Naive thymus-derived CD4-positive, alpha-beta T cell (primary cell): ENCODE measurements at places on chromosomes 2 and 18.

- no peak overlapping the region for H3K4me3 ChIP-seq
- no peaks in the 10 kb centered on the region for H3K4me1 ChIP-seq
- H3K27me3 ChIP-seq = no peaks in the 10 kb centered on the region
- no peak overlapping the region for H3K27ac ChIP-seq
- no peaks in the 10 kb centered on the region for H3K36me3 ChIP-seq
These were observed 232.7 kb upstream of the UBE2E3 start for GRCh38 chr2:180747728-180748127.

GRCh38 chr18:3924455-3924854 lies 474.5 kb downstream of the TGIF1 start:
- no peak overlapping the region for H3K4me3 ChIP-seq
- DNase-seq = no peak
- no peak overlapping the region for H3K27ac ChIP-seq

- H3K27ac ChIP-seq = no peak overlapping the region
- no peak for DNase-seq
- H3K4me1 ChIP-seq = no peaks in the 10 kb centered on the region
- no peaks in the 10 kb centered on the region for H3K36me3 ChIP-seq
These were observed 272.3 kb upstream of the ZNF804A start for GRCh38 chr2:184326066-184326465.

GRCh38 chr2:134836986-134837385 lies 1.4 kb upstream of the ACMSD start:
- no peaks in the 10 kb centered on the region for H3K27me3 ChIP-seq
- H3K4me3 ChIP-seq = no peak overlapping the region
- no peaks in the 10 kb centered on the region for H3K4me1 ChIP-seq
- H3K36me3 ChIP-seq = no peaks in the 10 kb centered on the region
- no peak overlapping the region for H3K27ac ChIP-seq

GRCh38 chr2:223052548-223053483 lies 826 bp downstream of the KCNE4 start:
- no peaks in the 10 kb centered on the region for H3K4me1 ChIP-seq
- no peak overlapping the region for H3K27ac ChIP-seq
- H3K4me3 ChIP-seq = no peak overlapping the region
- no peaks in the 10 kb centered on the region for H3K36me3 ChIP-seq

GRCh38 chr2:86372641-86373502 lies 35.4 kb upstream of the REEP1 start:
- peak overlapping the region; percentile 43 for H3K27ac ChIP-seq
- H3K4me1 ChIP-seq = peaks cover 6% of the 10 kb centered on the region
- H3K4me3 ChIP-seq = no peak overlapping the region
- DNase-seq = no peak

GRCh38 chr2:72913486-72914205 lies 3.7 kb upstream of the EMX1 start:
- peaks cover 31% of the 10 kb centered on the region for H3K27me3 ChIP-seq
- H3K4me1 ChIP-seq = peaks cover 7% of the 10 kb centered on the region
- H3K4me3 ChIP-seq = no peak overlapping the region
- DNase-seq = no peak
- no peak overlapping the region for H3K27ac ChIP-seq

DNA sequence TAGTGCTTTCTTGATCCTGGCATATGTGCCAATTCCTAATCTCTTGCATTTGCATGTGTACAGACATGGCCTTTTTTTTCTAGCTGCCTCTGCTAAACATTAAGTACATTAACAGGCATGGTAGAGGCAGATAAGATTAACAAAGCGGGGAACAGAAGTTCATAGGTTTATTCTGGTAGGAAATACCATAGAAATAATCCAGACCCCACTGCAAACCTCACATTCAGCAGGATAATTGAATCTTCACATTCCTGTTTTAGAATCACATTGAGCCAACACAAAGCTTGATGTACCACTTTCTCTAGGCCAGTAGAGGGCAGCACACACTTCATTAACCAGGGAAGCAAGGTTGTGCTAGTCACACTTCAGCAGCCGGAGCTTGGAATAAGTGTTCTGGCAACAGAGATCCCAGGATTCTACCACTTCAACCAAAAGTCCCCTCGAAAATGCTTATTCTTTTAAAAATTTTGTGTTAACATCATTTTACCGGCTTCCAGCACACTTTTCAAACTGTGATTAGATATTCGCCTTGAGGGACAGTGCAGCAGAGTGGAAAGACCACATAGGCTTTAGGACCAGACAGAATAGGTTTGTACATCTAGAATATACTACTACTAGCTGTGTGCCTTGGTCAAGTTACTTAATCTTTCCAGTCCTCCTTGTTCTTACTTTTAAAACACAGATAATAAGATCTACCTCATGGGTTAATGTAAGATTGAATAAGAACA lies 420.2 kb upstream of the CHST9 start:
- no peak overlapping the region for H3K4me3 ChIP-seq
- no peak for DNase-seq
- no peaks in the 10 kb centered on the region for H3K27me3 ChIP-seq
- no peak overlapping the region for H3K27ac ChIP-seq

GRCh38 chr2:16079637-16080036 lies 139.3 kb downstream of the MYCN start:
- no peak for DNase-seq
- no peaks in the 10 kb centered on the region for H3K36me3 ChIP-seq
- H3K27ac ChIP-seq = no peak overlapping the region
- no peak overlapping the region for H3K4me3 ChIP-seq
- H3K27me3 ChIP-seq = no peaks in the 10 kb centered on the region

- no peaks in the 10 kb centered on the region for H3K4me1 ChIP-seq
- H3K27ac ChIP-seq = no peak overlapping the region
- H3K4me3 ChIP-seq = no peak overlapping the region
- H3K27me3 ChIP-seq = no peaks in the 10 kb centered on the region
- H3K36me3 ChIP-seq = peaks cover 75% of the 10 kb centered on the region
- no peak for DNase-seq
These were observed 31.0 kb downstream of the GAREM2 start for GRCh38 chr2:26203906-26204305.

GRCh38 chr2:167292430-167293171 lies 404.3 kb downstream of the XIRP2 start:
- H3K4me3 ChIP-seq = peak within 1 kb of the TSS; percentile 27
- no peak within 1 kb of the TSS for H3K27ac ChIP-seq
- no peaks in the 10 kb centered on the region for H3K36me3 ChIP-seq
- peaks cover 6% of the 10 kb centered on the region for H3K27me3 ChIP-seq
- peaks cover 7% of the 10 kb centered on the region for H3K4me1 ChIP-seq
- peak; percentile 27 for DNase-seq

GRCh38 chr2:151103551-151103950 lies 158.1 kb downstream of the RBM43 start:
- DNase-seq = no peak
- no peaks in the 10 kb centered on the region for H3K27me3 ChIP-seq
- H3K27ac ChIP-seq = no peak overlapping the region
- H3K4me1 ChIP-seq = no peaks in the 10 kb centered on the region

GRCh38 chr2:137797641-137798040 lies 166.6 kb upstream of the HNMT start:
- no peak overlapping the region for H3K27ac ChIP-seq
- H3K4me1 ChIP-seq = no peaks in the 10 kb centered on the region
- H3K27me3 ChIP-seq = no peaks in the 10 kb centered on the region

DNA sequence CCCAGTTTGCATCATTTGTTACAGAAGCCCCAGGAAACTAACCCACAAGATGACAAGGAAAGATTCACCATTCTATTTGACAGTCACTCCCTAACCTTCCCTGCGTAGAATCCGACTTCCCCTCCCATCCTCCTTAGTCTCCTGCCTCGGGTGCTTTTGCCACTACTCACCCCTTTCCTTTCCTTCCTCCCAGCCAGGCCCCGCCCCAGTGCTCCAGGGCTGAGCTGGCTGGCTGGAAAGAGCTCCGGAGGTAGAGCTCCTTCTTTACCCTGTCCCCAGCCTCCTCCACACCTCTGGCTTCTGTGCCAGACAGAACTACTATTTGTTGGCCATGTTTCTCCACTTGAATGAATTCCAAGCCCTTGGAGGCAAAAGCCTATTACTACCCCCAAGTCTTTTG lies 317.6 kb upstream of the NCKAP5 start:
- no peaks in the 10 kb centered on the region for H3K4me1 ChIP-seq
- no peak for DNase-seq
- H3K27ac ChIP-seq = no peak overlapping the region
- no peaks in the 10 kb centered on the region for H3K36me3 ChIP-seq

DNA sequence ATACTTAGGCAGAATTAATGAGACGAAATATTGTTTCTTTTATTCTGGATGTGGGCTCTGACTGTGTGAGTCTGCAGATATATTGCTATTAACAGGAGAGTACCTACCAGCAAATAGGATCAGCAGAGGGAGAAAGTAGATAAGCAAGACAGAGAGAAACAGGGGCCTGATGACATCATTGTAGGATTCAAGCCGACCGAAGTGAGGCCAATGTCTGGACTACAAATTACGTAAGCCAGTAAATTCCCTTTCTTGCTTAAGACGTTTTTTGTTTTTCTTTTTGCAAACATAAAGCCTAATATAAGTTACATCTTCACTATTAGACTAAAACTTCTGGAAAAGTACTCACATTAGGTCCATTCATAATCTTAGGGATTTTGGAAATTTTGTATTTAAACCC lies 21.4 kb upstream of the PTPRM start:
- no peaks in the 10 kb centered on the region for H3K27me3 ChIP-seq
- no peaks in the 10 kb centered on the region for H3K4me1 ChIP-seq
- H3K27ac ChIP-seq = no peak overlapping the region
- no peak for DNase-seq

DNA sequence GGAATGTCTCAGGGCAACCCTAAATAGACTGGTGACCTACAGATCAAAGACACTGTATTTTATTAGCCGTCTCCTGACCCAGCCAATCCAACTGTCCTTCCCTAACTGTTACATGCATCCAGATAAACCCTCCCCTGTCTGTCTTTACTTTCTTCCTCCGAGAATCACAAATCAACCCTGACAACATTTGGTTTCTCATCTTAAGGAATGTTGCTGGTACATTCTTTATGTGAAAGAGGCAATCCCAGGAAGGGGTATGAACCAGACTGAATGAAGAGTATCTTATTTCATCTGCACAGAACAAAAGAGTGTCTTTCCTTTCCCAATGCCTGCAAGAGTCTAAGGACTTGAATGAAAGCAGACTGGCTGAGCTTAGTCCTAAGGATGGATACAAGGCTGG lies 113.9 kb upstream of the LTBP1 start:
- H3K27me3 ChIP-seq = no peaks in the 10 kb centered on the region
- DNase-seq = no peak
- H3K4me3 ChIP-seq = no peak overlapping the region
- no peaks in the 10 kb centered on the region for H3K36me3 ChIP-seq
- H3K4me1 ChIP-seq = no peaks in the 10 kb centered on the region
- no peak overlapping the region for H3K27ac ChIP-seq

GRCh38 chr18:62324181-62324828 lies 805 bp upstream of the TNFRSF11A start:
- no peak for DNase-seq
- no peak overlapping the region for H3K4me3 ChIP-seq
- no peak overlapping the region for H3K27ac ChIP-seq
- H3K36me3 ChIP-seq = no peaks in the 10 kb centered on the region

DNA sequence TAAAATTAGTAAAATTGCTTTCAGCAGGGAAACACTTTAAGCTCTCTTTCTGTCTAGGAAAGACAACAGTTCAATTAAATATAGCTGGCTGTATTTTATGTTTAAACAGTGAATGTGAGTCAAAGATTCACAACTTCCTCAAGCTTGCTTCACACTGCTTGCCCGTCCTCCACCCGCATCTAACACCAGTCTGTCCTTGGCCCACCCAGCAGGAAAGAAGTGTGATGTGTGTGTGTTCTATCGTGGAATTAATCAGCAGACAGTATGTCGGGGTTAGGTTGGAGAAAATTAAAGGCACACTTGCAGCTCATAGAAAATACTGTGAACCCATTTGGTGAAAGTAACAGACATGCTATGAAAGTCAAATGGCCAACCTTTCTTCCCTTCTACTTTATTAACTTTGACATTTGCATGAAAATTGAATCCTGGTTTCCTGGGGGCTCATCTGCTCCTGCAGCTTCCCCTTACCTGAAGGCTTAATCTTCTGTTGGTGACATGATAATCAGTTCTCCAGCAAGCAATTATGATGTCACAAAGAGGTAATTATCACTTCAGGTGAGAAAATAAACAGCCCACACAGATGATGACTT lies 182.0 kb downstream of the UXS1 start:
- no peaks in the 10 kb centered on the region for H3K4me1 ChIP-seq
- no peak overlapping the region for H3K4me3 ChIP-seq
- no peaks in the 10 kb centered on the region for H3K27me3 ChIP-seq
- no peak overlapping the region for H3K27ac ChIP-seq

DNA sequence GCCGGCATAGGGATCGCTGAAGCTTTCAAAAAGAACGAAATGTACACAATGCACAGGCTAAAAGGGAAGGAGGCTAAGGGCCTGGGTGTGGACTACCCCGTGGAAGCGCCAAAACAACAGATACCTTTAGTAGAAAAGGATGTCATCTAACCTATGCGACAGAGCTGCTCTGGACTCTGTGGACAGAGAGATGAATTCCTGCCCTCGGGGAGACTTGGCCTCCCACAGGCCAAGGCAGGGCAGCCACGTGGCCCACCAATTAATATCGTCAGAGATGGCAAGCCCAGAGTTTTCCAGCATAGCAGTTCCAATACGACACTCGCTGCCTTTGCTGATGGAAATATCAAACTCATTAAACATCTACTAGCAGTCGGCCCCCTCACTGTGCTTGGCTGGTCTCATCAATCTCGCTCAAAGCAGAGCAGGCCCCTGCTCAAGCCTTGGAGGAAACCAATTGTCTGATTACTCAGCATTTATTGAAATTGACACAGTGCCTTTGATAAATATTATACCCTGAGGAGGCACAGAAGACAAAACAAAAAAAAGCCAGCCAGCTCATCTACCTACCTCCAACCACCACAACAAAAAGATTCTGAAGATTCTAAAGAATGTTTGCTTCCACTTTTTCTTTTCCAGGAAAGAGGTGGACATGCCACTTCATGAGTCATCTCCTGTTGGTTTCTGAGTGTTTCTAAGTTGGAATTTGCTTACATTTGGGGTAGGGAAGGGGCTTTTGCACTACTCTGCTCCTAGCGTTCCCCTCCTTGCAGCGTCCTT lies 79.0 kb upstream of the ACAA2 start:
- no peaks in the 10 kb centered on the region for H3K27me3 ChIP-seq
- no peak overlapping the region for H3K4me3 ChIP-seq
- H3K36me3 ChIP-seq = no peaks in the 10 kb centered on the region
- DNase-seq = no peak
- H3K27ac ChIP-seq = no peak overlapping the region

DNA sequence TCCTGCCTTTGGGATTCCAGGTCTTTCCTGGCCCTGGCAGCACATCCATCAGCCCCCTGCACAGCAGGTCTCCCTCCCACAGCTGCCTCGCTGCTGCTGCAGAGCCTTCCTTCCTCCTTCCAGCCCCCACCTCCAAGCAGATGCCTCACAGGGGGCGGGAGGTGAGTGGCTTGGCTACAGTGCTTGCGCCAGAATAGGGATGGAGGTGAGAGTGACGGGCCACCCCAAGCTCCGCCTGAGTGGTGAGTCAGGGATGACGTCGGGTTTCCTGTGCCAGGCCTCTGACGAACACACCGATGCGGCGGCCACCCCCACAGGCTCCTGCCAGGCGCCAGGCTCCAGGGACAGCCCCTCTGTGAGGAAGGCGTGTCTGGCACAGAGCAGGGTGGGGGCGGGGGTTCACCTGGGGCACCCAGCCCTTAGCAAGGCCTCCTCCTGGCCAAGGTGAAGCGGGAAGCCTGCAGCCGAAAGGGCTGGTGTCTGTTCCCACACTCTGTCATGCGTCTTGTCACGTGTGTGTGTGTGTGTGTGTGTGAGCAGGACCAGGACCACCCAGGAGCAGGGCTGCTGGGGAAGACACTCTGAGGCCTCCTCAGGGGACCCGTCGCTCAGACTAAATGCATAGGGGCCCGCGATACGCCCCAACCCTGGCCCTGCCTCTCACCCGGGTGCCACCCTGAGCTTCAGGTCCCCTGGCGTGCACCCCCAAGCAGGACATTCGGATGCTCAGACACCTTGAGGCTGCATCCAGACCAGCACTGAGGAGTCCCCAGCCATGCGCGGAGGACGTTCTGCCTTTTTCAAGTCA lies 3.4 kb upstream of the DUSP2 start:
- H3K36me3 ChIP-seq = no peaks in the 10 kb centered on the region
- H3K4me3 ChIP-seq = peak overlapping the region; percentile 45
- peaks cover 60% of the 10 kb centered on the region for H3K4me1 ChIP-seq
- H3K27ac ChIP-seq = peak overlapping the region; percentile 99
